ENCODE measurements at places on chromosomes 6 and 20.

DNA sequence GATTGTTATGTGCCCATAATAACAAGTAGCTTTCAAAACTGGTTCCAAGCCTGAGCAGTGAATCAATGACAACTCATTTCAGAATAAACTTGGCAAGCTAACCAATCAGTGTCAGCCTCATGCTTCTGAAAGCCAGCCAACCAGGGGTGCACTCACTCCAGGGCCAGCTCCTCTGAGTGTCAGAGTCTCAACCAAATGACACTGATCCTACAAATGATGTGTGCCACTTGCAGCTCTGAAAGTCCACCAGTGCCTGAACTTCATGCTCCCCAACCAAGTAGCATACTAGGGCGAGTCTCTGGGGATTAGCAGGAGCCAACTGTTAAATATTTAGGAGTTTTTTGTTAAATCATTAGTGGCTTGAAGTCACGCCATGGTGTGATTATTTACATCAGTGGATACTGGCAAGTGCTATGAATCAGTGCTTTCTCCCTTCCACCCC lies 4.5 kb downstream of the IYD start:
- peak; percentile 8 for DNase-seq

DNA sequence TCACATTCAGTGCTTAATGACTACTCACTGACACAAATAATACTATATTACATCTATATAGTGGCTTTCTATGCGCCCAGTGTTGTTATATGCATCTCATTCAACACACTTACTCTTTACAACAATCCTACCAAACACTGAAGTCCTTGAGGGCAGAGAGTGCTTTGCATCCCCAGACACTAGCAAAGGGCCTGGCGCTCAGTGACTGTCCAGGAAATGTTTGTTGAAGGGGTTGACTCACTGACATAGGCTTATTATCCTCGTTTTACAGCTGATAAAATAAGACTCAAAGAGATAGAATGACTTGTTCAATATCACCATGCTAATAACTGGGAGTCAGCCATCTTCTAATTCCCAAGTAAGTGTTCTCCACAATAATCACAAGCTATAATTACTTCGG lies 163.3 kb downstream of the ARHGAP18 start:
- no peak for DNase-seq

DNA sequence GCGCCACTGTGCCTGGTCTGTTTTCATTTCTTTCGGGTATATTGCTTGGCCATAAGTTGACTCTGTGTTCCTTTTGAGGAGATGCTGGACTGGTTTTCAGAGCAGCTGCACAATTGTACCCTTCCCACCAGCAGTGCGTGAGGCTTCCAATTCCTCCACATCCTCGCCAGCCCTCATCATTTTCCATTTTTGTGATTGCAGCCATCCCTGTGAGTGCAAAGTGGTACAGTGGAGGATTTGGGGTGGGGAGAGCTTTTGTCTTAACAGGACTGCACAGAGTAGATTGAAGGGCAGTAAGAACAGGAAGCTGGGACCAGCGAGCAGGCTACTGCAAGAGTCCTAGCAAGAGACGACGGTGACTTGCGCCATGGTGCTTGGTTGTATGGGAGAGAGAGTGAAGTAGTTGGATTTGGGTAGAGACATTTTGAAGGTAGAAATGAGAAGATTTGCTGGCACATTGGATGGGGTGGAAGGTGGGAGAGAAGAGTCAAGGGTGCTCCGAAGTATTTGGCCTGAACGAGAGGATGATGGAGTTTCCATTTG lies 18.3 kb downstream of the BCAS4 start:
- DNase-seq = no peak

DNA sequence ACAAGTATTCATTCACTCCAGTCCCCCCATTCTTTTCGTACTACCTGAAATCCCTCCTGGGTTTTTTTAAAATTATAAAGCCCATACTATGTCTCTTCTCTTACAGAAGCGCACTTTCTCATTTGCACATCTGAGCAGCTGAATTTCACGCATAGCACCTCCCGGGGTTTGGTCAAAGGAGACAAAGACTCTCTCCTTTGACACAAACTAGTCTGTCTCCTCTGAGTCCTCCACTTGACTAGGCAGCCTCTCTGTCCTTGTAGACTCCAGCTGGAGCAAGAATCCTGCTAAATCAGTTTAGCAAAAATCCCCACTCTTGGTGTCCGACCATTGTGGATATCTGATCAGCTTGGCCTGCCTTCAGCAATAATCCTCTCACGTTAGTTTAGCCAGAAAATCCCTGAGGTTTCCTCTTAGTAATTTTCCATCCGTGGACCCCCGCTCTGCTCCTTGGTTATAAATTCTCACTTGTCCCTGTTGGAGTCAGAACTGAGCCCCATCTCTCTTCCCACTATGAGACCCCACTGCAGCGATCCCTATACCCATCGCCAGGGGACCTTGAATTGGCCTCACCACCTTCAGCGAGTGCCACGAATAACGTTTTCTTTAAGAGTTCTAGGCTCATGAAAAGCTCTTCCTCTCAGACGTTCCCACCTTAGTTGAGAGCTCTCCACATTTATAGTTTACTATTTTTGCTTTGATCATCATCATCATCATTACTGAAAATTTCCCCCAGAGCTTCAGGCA lies 29.0 kb downstream of the PDYN start:
- DNase-seq = no peak

DNA sequence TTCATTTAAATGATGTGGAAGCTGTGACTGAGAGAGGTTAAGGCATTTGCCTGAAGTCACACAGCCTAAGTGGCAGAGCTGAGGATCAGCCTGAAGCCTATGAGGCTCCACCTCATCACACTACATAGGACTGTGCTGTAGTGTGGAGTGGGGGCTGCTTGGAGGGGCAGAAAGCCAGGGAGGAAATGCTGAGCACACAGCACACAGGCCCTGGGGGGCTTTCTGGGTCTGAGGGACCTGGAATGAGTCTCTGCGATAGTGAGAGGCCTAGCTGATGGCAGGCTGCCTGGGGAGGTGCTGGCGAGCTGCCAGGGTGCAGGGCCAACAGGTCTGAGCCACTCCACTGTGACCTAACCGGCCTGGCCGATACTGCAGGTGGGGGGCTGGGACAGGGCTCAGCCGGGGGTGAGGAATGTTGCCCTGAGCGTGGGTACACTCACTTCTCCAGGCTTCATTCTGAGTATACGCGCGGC lies 2.2 kb upstream of the ARHGAP40 start:
- DNase-seq = no peak

DNA sequence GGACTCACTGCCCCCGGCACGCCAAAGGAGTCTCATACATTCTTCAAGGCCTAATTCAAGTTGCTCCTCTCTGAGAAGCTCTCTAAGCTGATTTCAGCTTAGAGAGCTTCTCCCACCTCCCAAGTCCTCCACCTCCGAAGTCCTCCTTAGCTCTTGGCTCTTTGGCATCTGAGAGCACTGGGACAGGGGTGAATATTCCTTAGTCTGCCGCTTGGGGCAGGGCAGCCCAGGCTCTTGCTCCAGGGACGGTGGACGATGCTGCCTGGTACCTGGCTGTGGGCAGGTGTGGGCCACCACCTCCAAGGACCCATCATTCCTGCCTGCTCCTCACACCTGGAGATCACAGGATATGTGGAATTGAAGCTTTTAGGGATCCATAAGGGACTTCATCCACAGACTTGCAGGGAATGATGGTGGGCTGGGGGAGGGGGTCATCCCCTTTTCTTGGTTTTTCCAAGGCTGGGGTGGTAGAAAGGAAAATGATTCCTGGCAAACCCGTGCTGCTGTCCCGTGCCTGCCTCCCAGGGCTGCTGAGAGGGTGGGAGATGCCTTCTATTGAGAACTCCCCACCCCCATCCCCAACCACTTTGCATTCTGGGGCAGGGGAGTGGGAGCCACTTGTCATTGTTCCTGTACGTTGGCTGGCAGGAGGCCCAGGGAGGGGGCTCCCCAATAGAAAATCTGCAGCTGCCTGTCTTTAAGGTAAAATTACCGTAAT lies 57.4 kb downstream of the ARHGAP40 start:
- DNase-seq = peak; percentile 17

GRCh38 chr6:36327226-36327918 lies 9.3 kb downstream of the BNIP5 start:
- DNase-seq = no peak

GRCh38 chr6:169035385-169036240 lies 218.0 kb downstream of the THBS2 start:
- no peak for DNase-seq

DNA sequence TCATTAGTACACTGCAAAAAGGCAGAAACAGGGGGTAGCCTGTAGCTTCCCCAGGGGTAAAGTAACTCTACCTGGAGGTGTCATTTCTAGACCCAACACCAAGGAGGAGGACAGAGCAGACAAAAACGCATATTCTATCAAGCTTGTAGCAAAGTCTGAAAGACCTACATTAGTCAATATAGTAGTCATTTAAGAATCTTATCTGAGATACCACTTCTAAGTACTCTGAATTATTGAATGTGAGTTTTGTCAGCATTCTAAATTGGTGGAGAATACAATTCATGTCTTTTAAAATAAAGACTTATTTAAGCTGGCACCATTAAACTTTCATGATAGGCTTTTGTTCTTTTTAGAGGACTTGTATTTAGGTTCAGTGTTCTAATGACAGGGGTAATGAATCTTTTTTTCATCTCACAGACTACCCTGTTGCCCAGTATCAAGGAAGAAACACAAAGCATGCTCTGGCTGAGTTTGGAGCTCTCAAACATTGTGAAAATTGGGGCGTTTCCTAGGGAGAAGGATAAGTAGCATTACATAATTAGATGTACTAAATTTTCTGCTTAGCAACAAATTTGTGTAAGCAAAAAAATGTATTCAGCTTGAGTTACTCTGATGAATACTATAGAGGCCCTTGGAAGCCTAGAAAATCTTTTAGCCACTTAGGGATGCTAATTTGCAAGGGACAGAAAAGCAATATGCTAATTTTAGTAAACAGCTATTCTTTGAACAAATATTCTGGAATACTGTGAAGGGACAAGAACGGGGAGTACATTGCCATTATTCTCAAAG lies 255.4 kb upstream of the HSF2 start:
- no peak for DNase-seq

- no peak for DNase-seq
These were observed 72.6 kb downstream of the ERMARD start for GRCh38 chr6:169824021-169824420.

DNA sequence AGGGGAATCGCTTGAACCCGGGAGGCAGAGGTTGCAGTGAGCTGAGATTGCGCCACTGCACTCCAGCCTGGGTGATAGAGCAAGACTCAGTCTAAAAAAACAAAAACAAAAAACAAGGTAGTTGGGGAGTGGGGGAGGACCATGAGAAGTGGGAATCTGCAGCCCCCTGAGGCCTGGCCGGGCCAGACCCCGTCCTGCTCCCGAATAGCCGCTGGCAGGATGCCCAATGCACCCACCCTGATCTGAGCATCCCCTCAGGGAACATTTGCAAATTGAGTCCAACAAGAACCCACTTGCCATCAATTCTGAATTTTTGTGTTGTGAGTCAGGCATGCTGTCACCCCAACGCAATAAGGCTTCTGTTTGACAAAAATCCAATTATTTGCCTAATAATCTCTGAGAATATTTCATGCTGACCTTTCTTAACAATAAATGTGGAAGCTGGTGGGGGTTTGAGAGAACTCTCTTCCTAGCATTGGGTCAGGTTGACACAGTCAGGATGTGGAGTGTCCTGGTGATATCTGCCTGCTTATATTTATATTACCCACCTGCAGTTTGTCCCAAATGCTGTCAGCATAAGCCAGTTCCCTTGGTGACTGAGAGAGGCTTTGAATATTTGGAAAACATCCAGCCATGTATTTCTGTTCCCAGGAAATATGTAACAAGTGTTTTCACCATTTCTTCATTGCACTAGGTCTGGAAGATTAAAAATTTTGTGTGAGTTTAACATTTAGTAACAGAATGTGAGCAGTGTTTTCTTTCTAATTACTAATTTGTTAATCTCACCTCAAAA lies 28.4 kb upstream of the FRMD1 start:
- no peak for DNase-seq

DNA sequence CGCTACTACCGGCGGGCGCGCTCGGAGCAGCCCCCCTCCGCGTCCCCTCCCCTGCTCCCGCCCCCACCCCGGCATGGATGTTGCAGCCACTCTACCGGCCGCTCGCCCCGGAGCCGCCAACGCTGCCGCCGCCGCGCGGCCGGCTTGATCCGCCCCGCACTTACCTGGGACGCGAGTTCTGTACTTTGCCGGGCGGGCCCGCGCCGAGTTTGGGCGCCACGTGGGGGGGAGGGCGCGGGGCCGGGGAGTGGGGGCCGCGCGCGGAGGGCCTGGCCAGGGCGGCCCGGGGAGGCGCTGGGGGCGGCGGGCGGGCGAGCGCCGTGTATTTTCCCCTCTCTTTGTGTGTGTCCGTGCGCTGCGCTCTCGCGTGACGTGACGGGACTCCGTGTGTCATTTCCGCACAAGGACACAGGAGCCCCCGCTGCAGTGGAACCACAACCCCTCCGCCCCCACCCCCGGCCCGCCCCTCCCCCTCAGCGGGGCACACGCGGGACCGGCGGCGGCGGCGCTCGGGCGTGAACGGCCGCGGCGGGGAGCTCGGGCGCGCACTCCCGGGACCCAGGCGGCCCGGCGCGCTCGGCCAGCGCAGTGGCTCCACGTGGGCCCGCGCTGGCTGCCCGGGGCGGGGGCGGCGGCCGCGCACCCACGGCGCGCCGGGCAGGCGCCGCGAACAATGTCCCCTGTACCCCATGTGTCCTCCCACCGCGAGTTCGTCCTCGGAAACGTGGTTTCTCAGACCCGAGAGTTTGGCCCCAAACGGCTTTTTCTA lies at the start of gene BEND3:
Gene BEND3, minus strand, starts transcription at position 590 of the 769 bp plus-strand sequence. CDS start 16,230 bp downstream, outside the sequence.
- no peak for DNase-seq

GRCh38 chr6:15392182-15392581 lies 146.3 kb downstream of the JARID2 start:
- no peak for DNase-seq

- no peak for DNase-seq
These were observed 19.3 kb downstream of the RIPOR2 start for GRCh38 chr6:24916496-24916895.

GRCh38 chr6:55040102-55040848 lies 134.0 kb upstream of the HCRTR2 start:
- no peak for DNase-seq

GRCh38 chr6:31534521-31535040 lies 5.8 kb downstream of the MCCD1 start:
- DNase-seq = no peak

GRCh38 chr20:13418263-13419229 lies 197.5 kb downstream of the ISM1 start:
- no peak for DNase-seq

DNA sequence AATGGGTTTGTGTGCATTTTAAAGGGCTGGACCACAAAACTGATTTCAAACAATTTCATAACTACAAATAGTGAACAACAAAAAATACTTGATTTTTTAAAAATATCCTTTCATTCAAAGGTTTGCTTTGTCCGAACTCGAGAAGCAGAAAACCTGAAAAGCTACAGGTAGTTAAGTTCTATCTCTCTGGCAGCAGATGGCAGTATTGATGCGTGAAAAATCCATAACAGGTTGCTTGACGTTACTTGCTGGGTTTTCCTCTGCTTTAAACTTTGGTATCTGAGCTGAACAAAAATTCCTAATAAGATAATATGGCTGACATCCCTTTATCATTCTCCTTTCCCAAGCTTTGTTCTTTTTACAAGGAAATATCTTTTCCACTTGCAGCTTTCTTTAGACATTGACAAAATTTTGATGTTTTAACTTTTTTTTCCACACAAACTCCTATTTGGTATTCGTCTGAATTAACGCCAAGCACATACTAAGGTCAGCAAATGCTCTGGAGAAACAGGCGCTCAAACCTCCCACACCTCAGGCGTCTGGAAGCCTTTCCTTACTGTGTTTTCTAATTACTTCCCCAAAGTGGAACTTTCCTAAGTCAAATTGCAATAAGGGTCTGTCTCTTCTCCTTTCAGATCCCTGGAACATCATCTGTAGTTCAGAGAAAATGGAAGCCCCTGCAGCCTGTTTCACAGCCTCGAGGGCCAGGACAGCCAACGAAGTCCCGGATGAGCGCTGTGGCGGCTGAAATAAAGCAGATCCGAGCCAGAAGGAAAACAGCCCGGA lies 50.3 kb upstream of the GFRAL start:
- peak; percentile 37 for DNase-seq
